ENCODE measurements at places on chromosomes 12 and 14.

- no peak for DNase-seq
Measured at GRCh38 chr12:85279449-85280164, 413 bp upstream of the ALX1 start.

DNA sequence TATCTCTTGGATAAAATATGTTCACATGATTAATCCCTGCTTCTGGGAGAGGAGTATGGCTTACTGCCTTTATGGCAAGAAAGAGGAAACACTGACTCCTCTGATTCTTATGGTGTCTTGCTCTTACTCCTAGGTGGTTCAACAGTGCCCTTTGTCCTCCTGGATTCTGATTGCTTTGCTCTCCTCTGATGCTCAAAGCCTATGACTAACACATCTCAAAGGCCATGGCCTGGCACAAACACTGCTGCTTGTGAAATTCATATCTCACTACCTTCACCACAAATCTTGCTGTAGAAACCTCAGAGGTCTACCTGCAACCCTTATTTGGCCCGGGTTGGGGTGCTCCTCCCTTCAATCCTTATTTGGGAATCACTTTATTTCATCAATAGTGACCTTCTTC, 217.2 kb downstream of the C12orf50 start:
- DNase-seq = no peak

DNA sequence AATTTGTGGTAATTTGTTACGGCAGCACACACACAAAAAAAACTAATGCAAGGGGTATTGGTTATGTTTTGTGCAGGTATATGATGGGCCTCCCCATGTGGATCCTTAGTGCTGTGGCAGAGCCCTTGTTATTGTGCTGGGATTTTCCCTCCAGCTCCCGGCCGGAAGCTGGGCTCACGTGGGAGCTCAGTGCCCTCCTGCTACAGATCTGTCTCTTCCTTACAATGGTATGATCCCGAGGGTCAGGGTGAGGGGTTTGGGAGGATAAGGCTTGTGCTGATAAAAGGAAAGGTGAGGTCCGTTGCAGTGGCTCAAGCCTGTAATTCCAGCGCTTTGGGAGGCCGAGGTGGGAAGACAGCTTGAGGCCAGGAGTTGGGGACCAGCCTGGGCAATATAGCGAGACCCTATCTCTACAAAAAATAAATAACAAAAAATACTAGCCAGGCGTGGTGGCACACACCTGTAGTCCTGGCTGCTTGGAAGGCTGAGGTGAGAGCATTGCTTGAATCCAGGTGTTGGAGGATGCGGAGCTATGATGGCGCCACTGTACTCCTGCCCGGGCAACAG, 861 bp upstream of the SLC48A1 start:
- DNase-seq = no peak

DNA sequence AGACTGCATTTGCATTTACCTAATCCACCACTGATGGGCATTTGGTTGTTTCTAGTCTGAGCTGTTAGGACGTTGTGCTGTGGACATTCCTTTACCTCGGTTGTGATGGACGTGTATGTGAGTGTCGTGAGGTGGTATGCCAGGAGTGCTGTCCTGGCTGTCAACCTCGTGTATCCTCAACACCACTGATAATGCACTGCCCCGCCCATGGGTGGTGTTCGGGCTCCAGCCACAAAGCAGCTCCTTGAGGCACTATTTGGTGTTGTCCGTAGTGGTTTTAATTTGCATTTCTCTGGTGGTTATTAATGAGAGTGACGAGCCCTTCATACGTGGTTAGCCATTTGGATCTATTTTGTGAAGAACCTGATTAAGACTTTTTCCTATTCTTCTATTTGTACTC, 87.6 kb downstream of the PPP2R5C start:
- DNase-seq = no peak

GRCh38 chr12:15393037-15393436, 70.7 kb downstream of the PTPRO start:
- DNase-seq = no peak

DNA sequence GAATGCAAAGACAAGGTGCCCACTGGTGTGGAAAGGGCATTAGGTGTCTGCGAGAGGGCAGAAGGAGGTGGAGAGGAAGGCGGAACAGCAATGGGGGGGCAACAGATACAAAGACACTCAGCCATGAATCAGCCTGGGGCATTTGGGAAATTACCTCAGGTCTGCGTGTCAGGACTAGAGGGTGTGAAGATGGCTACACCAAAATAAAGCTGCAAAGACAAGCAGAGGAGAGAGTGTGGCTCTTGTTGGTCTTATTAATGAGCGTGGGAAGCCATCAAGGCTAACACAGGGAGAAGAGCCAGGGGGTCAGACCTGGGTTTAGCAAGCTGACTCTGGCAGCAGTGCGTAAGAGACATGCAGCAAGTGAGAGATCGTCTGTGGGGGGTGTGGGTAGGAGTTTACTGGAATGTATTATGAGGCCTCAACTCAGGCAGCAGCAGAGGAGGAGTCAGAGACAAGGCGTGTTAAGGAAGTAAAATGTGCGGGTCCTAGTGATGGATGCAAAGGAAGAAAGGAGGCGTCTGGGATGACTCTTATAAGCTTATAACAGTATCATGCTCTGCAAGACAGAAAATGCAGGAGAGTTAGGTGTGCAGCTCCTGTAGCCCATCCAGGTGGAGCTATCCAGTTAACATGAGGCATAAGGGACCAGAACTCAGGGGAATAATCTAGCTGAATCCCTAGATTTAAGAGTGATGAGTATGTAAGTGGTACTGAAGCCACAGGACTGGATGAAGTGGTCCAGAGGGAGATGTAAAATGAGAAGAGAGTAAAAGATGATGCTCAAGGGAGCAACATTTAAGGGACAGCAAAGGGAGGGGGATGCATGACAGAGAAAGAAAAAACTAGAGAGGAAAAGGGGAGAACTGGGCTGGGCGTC, 50.4 kb downstream of the KCNK10 start:
- DNase-seq = no peak

DNA sequence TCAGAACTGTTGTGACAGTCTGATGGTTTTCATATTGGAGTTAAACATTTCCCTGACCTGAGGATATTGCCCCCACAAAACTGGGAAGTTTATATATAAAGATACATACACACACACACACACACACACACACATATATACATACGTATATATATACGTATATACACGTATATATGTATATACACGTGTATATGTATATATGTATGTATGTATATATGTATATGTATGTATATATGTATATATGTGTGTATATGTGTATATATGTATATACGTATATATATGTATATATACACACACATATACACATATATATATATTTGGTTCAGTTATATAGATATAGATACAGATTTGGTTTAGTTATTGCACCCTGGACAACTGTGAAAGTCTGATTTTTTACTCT, 65.7 kb downstream of the ATP2B1 start:
- DNase-seq = no peak

- no peak for DNase-seq
Measured at GRCh38 chr14:70909733-70910614, 2.7 kb downstream of the PCNX1 start.

GRCh38 chr12:84698576-84699333, 213.8 kb downstream of the SLC6A15 start:
- no peak for DNase-seq

GRCh38 chr12:117563007-117563406, 201.6 kb upstream of the NOS1 start:
- no peak for DNase-seq

GRCh38 chr14:105147671-105148603, 20.6 kb downstream of the JAG2 start:
- no peak for DNase-seq

- DNase-seq = peak; percentile 6
Measured at GRCh38 chr12:46153268-46153872, 115.5 kb downstream of the SLC38A1 start.

- no peak for DNase-seq
Measured at GRCh38 chr12:21223930-21224329, 92.9 kb downstream of the SLCO1B1 start.

DNA sequence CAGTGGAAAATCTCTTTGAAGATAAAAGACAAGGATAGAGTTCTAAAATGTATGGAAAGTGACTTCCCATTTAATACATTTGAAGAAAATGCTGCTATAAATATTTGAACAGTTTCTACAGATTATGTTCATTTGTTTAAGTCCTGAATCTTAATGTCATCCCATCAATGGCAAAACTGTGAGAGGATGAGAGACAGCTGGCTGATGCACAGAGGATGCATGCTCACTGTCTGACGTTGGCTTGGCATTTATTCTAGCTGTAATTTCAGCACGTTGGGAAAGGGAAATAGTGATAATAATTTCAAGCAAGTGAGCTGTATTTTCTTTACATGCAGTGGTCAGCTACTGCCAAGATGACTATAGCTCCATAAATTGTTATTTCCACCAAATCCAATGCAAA, 40.5 kb downstream of the PPFIA2 start:
- DNase-seq = no peak

GRCh38 chr14:22737052-22737451, 29.4 kb upstream of the OXA1L start:
- no peak for DNase-seq

GRCh38 chr12:68405343-68405781, 73.2 kb upstream of the MDM1 start:
- no peak for DNase-seq

DNA sequence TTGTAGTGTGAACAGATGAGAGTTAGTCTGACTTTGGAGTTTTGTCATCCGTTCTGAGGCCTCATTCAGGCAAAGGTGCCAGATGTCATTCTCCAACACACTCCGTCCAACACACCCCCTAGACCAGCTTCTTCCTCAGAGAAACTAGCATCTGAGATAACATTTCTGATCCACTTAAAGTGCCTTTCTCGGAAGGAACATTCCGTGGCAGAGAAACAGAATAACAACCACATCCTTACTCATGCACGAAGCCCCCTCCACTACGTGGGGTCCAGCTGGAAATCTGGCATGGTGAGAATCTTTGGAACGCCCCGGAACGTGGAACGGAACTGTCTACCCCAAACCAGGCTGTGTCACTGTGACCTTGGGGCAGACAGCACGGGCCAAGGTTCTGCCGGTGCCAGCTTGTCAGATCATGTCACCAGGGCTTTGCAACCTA, 17.0 kb upstream of the BCL7A start:
- no peak for DNase-seq

GRCh38 chr14:72165229-72165698, 233.0 kb downstream of the RGS6 start:
- no peak for DNase-seq

- no peak for DNase-seq
Measured at GRCh38 chr12:30908076-30908721, 18.3 kb upstream of the TSPAN11 start.

DNA sequence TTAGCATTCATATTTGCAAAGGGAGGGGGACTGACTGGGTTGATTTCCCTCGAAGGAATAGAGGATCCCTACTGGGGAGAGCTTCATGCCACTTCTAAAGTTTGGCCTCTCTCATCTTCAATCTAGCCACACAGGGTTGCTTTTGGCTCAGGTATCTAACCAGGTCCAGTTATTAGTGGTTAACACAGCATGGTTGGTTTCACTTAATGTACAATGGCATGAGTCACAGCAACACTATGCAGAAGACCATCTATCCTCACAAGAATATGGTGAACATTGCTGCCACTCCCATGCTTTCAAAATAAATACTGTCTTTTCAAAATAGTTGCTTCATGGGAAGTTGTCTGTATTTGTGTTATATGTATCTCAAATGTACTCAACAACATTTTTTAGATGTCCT, 6.6 kb upstream of the RAB3IP start:
- no peak for DNase-seq

GRCh38 chr12:10191865-10192264, 13.0 kb downstream of the TMEM52B start:
- DNase-seq = no peak

DNA sequence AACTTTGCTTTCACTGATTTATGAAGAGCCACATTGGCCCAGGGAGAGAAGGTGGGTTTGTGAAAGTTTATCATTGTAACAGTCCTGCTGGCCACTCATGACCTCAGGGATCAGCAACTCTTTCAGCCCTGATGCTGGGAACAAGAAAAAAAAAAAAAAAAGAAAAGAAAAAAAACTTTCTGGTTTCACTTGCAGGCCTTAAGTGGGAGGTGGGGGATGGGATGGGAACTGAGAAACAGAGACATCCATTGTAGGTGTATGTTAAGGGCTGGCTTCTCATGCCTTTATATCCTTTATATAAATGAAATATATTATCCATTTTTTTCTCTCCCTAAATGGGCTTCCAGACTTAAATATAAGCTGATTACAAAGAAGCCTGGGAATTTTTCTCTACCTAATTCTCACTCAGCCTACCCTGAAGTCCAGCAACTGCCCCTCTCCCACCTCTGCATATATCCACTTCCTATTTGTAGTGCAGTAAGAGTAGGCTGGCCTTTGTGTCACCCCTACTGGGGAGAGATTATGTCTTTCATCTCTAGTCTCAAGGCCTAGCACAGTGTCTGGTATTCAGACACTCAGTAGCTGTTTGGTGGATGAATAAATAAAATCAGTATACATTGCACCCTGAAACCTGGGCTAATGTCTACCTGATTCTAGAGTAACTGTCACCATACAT, 187.1 kb downstream of the KICS2 start:
- no peak for DNase-seq

DNA sequence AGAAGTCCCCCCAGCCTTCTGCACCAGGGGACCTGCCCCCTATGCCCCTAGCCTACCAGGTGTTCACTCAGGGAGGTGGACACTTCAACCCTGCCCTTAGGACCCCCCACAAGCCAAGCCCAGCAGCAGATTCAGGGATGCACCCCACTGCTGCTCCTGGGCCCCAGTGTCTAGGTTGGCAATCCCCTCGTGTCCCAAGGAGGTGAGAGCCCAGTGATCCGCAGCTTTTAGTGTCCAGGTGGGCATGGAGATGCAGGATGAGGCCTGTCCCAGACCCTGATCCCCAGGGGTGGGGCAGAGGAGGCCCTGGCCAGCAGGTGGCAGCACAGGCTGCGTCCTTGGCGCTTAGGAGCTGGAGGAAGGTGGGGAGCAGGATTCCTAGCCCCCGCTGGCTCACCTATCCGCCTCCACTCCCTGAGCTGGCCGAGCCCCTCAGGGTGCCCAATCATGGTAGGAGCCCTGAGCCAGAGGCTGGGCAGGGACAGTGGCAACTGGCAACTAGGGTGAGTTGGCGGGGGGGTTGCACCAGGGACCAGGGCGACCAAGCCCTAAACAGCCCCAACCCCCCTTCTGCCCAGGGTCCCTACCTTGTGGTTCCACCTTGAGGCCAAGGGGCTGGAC, 4.1 kb downstream of the CKB start:
- DNase-seq = peak; percentile 36

DNA sequence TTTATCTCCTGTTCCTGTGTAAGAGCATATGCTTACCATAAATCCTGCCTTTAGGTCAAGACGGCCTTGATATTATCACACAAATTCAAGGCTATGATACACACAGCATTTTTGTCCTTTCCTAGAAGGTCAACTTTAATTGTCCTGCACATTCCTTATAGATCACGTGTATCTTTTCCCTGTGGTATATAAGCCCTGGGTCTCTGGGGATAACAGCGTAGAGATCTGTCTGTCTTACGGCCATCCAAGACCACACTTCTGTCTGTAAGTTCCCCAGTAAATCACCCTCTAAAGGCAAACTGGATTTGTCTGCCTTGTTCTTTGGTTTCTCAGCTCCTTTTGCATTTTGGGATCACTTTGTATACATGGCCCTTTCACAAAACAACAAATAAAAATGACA, 69.5 kb upstream of the TCL1B start:
- DNase-seq = no peak
